NCI-H1048 (cell line): ENCODE measurements at places on chromosomes 11 and 22.

DNA sequence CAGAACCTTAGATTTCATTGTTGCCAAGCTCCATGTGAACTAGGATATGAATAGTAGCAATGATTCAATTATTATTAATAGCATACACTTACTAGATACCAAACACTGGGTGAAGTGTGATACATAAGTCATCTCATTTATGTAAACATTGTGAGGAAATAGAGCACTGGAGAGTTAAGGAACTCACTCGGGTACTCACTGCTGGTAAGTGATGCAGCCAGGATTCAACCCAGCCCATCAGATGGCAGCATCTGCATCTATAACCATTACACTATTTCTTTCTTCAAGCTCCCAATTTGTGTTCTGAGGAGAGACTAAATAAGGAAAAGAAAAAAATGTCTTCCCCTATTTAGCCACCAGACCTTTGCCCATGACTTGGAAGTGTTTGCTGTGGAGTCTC lies 10.2 kb upstream of the ALG8 start:
- DNase-seq: no peak

DNA sequence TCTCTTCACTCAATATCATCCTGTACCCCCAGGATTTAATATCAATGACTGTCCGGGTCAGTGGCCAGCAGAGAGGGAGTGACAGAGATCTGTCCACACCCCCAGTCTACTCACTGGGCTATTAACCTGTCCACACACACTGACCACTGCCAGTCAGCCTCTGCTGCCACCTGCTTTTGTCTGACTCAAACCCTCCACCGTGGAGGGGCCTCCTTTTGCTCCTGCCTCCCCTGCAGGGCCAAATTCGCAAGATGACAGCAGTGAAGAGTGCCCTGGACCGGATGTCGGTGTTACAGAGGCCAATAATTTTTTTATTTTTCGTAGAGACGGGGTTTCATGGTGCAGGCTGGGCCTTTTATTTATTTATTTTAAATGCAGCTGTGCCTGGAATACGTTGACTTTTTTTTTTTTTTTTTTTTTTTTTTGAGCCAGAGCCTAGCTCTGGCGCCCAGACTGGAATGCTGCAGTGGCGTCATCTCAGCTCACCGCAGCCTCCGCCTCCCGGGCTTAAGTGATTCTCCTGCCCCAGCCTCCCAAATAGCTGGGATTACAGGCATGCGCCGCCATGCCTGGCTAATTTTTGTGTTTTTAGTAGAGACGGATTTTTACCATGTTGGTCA lies 5.1 kb downstream of the PDXP start:
- DNase-seq: no peak

- DNase-seq: no peak
These were observed 39.5 kb upstream of the EMID1 start for GRCh38 chr22:29166180-29166579.

- no peak for DNase-seq
These were observed 41.6 kb upstream of the PAK1 start for GRCh38 chr11:77515483-77515882.

DNA sequence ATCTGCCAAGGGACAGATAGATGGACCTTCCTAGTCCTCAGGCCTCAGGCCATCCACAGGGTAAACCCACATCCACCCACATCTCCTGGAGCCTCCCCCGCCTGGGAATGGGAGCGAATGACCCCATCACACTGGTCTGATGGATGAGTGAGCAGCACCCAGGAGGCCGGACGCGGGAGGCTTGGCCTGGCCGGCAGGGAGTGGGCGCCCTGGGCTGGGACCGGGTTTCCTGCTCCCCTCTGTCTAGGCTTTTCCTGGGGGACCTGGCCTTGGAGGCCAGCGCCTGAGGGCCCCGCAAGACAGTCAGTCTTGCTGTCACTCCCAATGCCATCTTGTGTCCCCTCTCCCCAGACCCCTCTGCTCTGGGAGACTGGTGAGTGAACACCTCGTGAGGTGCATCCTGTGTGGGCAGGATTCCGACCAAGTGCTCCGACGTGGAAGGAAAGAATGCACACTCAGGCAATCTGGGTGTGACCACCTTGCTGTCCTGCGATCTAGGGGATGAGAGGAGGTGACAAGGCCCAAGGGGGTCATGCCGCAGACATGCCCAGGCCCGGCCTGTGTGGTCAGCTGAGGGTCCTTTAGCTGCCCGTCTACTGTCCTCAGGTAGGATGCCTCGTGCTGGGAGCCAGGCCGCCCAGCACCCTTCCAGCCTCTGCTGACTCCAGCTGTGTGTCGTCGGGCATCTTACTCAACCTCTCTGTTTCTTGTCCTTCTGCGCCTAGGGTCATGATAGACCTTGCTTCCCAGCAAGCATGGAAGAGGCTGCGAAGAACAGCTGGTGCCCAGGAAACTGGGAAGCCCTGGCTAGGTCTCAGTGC lies 26.5 kb upstream of the WNT7B start:
- no peak for DNase-seq

- DNase-seq: no peak
These were observed 10.9 kb downstream of the OMP start for GRCh38 chr11:77113382-77114088.

DNA sequence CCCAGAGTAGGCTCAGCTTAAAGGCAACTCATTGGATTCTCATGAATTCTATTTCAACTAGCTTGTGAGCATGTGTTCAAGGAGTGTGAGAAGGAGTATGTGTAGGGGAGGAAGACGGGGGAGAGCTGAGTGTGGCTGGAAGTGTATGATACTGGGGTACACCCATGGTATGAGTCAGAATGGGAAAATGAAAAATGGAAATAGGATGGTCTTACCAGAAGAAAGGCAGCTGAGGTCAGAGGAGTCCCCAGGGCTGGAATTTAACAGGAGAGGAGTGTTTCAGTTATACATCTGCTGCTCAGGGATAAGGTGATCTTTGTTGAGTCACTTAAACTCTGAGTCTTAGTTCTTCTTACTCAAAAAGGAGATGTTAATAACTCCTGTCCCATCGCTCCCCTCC lies 6.7 kb upstream of the ADAMTS15 start:
- DNase-seq: no peak

GRCh38 chr11:61925736-61926135 lies 8.4 kb upstream of the RAB3IL1 start:
- DNase-seq: no peak

- DNase-seq: no peak
These were observed 2.2 kb downstream of the PAK1 start for GRCh38 chr11:77471558-77472193.

DNA sequence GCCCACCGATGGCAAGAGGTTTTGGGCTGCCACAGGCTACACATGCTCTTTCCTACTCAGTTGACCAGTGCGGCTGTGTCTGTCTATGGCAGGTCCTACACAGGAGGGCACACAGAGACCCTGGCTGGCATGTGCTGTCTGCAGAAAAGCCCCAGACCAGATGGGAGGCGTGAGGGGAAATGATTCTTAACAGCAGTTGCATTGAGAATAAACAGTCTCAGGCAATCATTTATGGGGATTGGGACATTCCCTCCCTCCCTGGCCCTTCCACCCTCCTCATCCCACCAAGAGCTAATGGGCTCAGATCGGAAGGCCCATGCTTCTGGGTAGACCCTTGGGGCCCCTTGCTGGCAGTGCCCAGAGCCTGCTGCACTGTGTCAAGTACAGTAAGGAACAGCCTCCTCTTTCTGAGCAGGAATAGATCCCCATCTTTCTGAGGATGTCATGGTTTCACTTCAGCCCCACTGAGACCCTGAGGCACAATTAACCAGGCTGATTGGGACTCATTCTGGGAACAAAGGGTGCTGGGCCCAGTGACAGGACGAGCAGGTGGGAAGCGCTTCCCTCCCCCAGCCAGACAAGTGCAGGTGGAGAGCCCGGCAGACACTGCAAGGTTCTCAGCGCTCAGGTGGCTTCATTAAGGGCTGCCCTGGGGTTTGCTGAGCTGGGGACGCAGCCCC lies 28.3 kb downstream of the TSPAN18 start:
- DNase-seq: no peak

DNA sequence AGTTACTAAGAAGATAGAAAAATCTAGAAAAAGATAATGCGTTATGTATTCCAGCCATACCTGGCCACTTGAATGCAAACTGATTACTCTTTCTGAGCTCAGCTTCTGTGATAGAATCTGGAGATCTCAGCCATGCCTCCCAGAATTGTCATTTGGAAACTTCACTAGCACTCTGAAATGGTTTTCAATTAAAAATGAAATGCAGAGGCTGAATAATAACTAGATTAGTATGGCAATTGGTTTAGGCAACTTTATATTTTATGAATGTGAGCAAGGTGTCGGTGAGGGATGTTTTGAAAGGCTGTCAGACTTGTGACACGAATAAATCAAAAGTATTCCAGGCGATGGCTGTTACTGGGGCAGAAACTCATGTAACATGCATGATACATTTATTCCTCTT lies 128.8 kb upstream of the SORL1-AS1 start:
- DNase-seq: no peak

- peak; percentile 40 for DNase-seq
These were observed 18.0 kb downstream of the CREB3L1 start for GRCh38 chr11:46295312-46296058.

DNA sequence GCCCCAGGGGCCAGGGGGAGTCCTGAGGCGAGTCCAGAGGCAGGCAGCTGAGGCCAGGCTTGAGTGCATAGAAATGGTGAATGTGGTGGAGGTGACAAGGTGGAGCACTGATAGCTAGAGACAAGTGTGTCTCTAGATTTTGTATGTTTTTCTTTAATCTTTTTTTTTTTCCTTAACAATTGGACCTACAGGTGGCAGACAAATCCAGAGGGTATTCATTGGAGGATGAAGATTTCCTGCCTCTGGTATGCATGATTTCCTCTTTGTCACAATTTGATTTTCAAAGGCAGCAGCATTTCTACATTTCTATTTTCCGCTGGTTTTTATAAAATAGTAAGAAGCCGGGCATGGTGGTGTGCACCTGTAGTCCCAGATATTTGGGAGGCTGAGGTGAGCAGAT lies 47.7 kb upstream of the DKK3 start:
- DNase-seq: no peak

DNA sequence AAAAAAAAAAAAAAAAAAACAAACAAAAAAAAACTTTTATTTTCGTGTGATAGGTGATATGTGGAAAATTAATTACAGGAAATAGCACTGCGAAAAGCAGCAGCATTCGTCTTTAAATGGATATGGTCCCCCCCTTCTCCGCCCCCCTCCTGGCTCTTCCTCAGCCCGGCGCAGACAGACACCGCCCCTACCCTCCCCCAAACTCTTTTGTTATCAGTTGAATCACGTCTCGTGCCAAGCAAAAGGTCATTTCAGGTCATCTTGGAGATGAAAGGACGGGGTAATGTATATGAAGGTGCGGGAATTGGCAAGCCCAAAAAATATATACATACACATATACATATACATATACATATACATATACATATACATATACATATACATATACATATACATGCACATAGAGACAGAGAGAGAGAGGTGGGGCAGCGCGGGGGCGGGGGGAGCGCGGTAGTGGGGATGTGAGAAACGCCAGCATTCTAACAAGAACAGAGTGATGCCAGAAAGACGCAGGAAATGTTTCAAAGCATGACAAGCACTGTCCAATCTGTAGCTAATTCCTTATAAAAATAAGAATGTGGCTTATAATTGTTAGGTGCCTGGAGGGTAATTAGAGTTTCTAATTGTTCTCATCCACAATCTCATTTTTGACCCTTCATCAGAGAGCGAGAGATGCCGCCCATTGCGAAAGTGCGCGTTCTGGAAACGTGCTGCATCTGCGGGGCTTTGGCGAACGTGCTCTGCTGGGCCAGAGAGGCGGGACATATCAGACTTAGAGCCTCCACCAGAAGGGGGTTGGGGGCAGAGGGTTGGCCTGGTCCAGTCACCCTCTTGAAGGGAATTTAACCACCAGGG lies 214.5 kb upstream of the UBASH3B start:
- no peak for DNase-seq

GRCh38 chr11:125114518-125114917 lies 3.1 kb upstream of the TMEM218 start:
- DNase-seq: no peak

DNA sequence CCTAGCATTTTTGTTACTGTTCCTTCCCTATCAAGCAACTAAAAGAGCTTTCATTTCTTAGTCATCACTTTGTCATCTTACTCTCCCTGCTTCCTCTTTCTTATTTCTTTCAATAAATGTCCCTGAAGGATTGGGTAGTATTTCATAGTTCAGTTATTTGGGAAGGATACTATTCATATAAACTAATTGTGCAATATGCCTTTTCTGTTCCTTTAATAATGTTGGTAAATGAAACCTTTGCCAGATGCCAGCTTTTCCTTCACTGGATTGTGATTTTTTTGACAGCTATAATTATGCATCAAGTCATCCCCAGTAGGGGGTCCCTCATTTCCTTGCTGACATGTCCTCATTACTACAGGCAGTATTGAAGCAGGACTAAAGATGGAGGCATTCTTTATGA lies 101.7 kb downstream of the ATM start:
- DNase-seq: no peak

DNA sequence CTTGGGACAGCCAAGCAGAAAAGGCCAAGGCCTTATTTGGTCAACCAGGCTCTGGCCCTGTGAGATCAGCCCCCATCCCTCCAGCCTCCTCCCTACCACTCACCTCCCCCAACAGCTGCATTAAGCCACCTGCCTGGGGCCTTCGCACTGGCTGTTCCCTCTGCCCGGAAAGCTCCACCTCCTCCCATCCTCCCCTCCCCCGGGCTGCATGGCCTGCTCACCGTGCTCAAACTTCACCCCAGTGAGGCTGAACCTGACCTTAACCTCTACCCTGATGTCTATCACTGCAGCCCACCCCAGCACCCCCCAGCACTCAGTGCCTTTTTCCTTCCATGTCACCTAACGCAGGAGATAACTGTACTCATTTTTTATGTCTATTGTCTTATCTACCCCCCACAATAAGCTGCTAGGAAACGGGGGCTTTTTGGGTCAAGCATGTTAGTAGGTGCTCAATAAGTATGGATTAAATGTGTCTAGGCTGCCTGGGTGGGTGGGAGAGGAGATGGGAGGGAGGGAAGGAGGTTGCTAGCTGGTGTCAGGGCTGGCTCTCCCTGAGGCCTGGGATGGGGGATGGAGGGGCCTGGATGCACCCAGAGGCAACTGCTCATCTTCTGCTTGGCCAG lies 912 bp downstream of the PTPRCAP start:
- no peak for DNase-seq

GRCh38 chr11:118230088-118230487 lies 5.3 kb upstream of the JAML start:
- DNase-seq: no peak

- peak; percentile 22 for DNase-seq
These were observed 135.4 kb upstream of the LARGE1 start for GRCh38 chr22:34055525-34056200.

GRCh38 chr11:94638301-94638901 lies 71.2 kb downstream of the PIWIL4 start:
- DNase-seq: no peak
